ENCODE measurements at places on chromosomes 2 and 18. TPM values are rescaled to one million over a fixed set of nuclear protein-coding genes. Genes with fewer than 3 reads are reported as not detected.

Gene LHCGR
- 0.24 TPM for total RNA-seq

DNA sequence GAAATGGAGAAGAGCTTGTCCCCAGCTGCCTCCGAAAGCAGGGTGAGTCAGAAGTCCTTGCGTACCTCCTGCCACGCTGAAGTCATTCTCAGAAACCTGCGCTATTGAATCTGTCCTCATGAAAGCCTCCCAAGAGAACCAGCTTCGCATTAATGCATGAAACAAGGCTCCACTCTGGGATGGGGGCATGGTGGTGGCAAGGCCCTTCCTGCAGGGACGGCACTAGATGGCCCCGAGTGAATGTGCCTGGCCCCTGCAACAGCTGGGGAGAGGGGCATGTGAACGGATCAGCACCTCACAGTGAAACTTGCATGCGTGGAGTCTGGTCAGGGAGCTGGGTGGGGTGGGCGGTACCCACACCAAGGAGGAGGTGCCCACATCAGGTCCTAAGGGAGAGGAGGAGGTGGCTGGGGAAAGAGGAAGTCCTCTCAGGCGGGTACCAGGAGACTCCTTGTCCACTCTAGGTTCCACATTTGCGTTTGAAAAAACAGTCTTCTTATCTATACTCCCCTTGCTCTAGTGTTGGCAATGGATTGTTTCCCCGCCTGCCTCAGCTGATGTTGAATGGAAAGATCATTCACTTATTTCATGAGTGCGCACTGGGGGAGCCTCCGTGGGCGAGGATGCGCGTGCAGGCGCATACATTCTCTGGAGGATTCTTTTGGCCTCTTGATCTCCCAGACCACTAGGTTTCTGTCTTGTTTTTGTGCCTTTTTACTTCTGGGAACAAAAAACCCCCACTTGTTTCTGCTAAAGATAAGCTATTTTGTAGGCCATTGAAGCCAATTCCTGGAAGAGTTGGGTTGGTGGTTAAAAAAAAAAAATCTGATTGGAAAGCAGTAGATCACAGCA lies 104.7 kb downstream of the KLHL29 start:
- DNase-seq = no peak

- no peak for DNase-seq
These were observed 22.0 kb downstream of the HYCC2 start for GRCh38 chr2:201049455-201049854.

DNA sequence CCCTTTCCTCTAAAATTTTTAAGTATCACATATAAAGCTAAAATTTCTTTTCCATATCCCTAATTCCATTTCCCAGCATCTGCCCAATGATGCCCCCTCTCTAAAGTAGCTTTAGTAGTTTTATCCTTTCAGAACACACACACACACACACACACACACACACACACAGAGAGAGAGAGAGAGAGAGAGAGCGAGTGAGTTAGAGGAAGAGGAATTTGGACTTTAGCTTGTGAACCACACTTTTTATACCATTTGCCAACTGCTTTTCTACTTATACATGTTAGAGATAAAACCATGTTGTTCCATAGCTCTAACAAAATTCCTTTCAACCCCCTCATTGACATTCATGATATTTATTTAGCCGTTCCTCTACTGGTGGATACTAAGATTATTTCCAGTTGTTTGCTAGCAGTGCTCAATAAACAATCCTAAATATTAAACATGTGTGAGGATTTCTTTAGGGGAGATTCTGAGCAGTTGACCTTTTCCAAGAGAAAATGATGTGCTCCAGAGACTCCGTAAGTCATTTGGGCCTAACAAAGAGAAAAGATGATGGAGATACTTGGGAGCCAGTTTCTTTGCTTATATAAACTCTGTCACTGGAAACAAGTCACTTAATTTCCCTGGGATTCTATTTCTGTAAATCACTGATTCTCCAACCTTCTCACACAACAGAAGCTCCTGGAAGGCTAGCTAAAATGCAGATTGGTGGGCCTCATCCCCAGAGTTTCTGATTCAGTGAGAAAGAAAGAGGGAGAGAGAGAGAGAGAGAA lies 229.7 kb upstream of the SP5 start:
- DNase-seq = no peak

DNA sequence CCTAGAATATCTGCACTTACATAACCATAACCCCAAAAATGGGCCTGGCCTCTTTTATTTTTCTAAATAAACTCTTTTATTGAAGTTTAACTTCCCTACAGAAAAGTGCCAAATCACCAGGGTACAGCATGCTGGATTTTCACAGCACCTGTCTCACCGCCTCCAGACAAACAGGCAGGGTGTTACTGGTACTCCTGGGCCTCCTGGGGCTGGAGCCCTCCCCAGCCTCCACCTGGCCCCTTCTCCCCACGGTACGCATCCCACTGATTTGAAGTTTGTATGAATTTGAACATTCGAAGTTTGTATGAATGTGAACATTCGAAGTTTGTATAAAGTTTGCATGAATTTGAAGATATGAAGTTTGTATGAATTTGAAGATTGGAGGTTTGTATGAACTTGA lies 232.1 kb downstream of the NDUFA10 start:
- no peak for DNase-seq

Gene PRSS56
- not detected for total RNA-seq

Gene CD28
- total RNA-seq = 1.3 TPM

Gene FAM124B
- 1.9 TPM for total RNA-seq

- DNase-seq = no peak
These were observed 181.6 kb downstream of the WDPCP start for GRCh38 chr2:63406641-63407040.

DNA sequence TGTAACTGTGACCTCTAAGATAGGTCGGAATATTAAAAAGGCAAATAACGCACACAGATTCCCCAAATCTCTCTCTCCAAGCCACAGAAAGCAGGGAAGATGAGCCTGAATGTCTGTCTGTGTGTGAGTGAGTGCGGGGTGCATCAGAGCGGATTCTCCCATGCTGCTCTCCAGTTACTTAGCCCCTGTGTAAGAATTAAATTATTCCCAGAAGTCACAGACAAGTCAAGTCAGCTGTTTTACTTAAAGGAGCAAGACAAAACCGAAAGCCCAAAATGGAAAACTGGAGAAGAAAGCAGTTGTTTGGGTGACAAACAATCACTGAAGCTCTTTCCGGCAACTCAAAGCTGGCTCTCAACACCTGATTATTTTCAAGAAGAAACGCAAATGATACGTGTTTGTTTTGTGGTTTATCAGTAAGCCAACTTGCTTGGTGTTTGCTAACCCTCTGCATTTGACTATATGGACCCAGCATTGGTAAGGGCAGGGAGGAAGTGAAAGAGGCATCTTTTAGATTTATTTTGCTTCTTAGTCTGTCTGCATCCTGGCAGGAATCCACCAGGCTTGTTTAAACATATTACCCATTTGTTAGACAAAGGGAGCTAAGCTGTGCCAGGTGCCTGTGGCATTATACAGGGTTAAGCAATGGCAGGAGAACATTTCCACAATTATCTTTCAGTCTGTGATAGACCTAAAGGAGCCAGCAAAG lies 121.5 kb upstream of the CREB1 start:
- DNase-seq = no peak
